Fibroblast of lung (primary cell): ENCODE measurements at places on chromosomes 6 and 20. TPM values are rescaled to one million over a fixed set of nuclear protein-coding genes. Genes with fewer than 3 reads are reported as not detected.

The EDN3 gene
- total RNA-seq = not detected in 2 replicates

The NRN1 gene
- total RNA-seq = under 0.01 TPM in 1 of 2 replicates, not detected in the other

The VSX1 gene
- not detected in 2 replicates for total RNA-seq

DNA sequence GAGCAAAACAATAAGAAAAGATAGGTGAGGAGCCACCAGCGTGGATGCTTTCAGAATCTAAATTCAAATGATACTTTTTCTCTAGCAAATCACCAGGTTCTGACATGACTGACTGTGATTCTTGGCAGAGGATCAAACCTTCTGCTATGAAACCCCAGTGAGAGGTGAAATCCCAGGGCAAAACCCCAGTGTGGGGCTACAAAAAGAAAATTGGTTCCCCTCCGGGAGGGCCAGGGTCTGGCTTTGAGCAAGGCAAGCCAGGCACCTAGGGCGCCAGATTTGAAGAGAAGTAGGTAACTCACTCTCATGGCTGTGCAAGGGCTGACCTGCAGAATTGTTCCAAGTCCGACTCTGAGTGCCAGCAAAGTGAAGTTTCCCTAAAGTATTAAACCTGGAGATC lies 20.2 kb upstream of the RALGAPA2 start:
- no peak for DNase-seq

GRCh38 chr20:43404878-43405277 lies 52.8 kb upstream of the SRSF6 start:
- DNase-seq = no peak

DNA sequence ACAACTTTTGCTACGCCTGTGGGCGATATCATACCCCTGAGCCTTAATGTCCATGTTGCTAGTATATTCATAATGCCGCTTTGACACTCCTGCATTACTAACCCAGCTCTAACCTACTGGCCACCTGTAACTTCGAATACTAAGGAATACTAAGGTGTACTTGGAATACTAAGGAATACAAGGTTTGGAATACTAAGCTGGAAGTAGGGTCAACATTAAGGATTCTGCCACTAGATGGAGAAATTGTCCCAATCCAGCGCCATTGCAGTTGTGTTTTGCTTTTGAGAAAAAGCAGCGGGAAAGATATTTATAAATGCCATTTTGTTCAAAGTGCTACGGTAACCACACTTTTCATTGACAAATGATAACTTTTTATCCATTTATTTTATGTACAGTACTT lies 10.7 kb downstream of the TBXT start:
- no peak for DNase-seq

DNA sequence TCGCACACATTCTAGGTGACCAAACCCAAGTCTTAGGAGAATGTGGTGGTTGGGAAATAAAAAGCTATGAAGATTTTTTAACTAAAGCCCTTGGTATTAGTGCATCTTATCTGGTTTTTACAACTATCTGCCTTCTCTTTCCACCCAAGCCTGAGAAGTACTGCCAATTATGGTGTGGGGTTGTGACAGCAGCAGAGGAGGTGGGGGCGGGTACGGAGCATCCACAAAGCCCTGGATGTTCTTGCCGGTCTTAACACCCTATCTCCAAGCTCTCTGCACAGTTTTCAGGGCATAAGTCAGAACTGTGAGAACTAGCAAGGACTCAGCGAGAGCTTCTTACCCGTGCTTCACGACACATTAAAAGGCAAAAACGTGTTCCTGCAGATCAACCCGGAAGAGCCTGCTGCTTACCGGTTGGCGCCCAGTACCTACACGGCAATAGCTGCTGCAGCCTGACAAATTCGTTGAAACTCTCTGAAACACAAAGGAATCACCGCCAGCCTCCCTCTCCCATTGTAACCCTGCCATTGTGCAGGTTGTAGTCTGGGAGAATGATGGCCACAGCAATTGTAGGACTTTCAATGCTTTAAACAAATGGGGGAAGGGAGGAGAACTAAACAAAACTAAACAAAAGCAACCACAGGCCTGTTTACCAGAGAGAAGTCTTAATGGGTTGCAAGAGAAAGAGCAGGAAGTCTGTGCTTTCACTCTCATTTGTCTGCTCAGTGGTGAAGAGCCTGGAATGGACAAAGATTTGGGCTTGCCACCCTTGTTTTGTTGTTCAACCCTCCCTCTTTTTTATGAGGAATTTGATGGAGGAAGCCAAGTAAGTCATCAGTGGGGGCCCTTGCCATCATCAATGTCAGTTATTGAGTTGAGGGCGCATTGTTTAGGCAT lies 461.0 kb upstream of the JARID2 start:
- no peak for DNase-seq

DNA sequence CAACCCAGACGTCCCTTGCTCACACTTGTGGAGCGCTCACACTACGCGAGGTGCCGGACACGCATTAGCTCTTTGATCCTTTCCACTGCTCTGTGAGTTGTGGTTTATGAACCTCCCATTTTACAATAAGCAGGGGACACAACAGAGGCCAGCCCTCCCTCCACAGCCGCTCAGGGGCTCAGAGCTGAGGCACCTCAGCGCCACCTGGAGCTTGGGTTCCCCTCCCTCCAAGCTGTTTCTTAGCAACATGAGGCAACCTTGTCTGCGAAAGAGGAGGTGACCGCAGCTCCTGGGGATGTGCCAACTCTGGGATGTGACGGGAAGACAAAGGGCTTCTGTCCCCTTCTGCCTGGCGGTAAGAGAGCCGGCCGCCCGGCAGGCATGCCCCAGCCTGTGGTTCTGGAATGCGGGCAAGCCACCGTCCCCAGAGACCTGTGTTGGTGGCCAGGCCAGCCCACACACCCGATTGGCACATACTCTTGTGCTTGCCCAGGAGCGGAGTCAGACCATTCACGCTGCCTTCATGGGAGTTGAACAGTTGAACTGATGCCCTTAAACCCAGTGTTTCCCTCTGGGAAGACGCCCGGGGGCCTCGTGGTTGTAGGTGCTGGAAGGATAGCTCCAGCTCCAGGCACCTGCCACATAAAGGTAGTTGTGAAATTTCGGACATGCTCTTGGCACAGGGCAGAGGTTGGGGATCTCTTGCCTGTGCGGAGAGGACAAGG lies 44.5 kb downstream of the RBM38 start:
- DNase-seq = peak; percentile 60

The BMP5 gene
- total RNA-seq = 1.0 and 1.5 TPM in 2 replicates

DNA sequence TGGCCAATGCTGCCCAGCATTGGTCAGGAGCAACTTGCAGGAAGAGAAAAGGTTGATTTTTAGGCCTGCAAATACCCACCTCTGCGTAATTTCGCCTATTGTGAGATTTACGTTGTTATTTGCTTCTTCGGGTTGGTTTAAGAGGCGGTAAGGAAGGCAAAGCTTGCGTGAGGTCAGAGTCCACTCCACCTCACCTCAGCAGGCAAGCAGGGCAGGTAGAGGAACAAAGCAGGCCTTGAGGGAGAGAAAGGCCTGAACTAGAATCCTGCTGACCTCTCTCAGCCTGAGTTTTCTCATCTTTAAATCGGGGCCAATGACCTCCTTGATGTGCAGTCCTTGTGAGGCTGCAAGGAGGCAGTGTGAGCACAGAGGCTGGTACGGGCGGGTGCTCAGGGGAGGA lies 239.1 kb downstream of the CDC5L start:
- DNase-seq = no peak

DNA sequence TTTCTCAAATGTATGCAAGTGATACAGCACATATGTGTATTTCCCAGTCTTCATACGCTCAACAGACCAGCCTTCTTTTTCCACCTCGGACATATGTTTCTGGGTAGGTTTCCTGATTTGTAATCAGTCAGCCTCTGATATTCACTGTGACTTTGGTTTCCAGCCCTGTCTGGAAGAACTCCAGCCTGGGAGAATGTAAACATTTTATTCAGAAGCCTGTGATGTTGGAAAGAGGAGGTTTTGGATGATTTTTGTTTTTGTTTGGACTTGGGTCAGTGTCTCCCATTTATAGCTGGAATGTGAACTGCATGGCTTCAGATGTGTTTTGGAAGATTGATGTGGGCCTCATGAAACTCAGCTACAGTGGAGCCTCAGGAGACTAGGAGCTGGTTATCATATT lies 172.2 kb upstream of the CENPW start:
- peak; percentile 40 for DNase-seq

DNA sequence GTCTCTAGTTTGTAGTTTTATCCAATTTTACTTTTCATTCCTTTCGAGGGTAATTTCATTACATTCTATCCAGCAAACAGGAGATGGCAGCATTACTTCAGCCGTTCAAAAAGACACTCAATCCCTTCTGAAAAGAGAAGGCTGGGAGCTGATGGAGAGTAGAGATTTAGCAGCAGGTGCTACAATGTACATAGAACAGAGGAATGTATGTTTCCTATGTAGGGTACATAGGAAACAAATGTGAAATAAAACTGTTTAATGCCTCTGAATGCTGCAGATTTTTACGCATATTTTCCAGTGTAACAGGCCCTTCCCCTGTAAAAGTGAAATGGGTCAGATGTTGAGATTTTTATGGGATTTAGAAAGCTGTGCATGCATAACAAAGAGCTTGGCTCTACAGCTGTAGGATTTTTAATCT lies 16.0 kb downstream of the RPS12 start:
- peak; percentile 25 for DNase-seq

- DNase-seq = no peak
These were observed 203.8 kb downstream of the TAF4 start for GRCh38 chr20:61861858-61862257.

The CRISP2 gene
- not detected in 2 replicates for total RNA-seq

GRCh38 chr6:62272114-62272513 lies 13.9 kb downstream of the KHDRBS2 start:
- no peak for DNase-seq

GRCh38 chr6:137678451-137678850 lies 184.3 kb upstream of the OLIG3 start:
- no peak for DNase-seq

DNA sequence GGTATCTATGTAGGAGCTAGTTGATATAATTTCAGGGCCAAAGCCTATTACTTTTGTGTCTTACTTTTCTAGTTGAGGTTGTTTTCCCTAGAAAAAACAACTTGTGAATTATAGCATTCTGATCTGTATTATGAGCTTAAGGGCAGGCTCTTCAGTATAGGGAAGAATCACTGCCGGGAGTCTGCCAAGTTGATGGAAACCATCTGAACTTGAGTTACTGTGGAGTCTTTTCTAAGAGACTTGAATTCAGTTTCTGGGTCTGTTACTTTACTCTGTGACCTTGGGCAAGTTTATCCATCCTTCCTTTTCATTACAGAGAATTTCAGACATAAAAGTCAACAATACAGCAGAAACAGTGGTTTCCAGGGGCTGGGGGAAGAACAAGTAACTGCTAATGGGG lies 2.1 kb upstream of the CASS4 start:
- DNase-seq = no peak

DNA sequence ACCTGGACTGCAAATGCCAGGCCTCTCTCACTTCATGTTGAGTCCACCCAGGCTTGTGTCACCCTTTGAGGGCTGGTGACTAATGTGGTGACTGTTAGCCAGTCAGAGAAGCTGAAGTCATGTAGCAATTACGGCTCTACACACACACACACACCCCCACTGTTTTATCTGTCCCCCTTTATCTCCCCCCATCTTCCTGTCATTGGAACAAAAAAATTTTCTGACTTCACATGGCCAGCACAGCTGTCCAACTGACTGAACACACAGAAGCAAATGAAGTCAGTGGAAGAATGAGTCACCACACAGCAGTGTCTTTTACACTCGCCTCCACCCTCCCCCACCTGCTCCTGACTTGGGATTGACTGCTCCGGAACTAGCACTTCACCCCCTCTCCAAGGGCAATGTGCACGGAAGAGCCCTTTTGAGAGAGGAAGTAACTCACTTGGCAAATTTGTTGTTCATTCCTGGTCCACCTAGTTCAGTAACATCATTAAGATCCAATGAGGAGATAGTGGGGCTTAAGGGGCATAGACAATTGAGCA lies 198.0 kb downstream of the RNF144B start:
- DNase-seq = peak; percentile 66

- peak; percentile 11 for DNase-seq
These were observed 120.8 kb downstream of the MAFB start for GRCh38 chr20:40568200-40568599.

- DNase-seq = no peak
These were observed 228.5 kb downstream of the ERMARD start for GRCh38 chr6:169979873-169980432.

GRCh38 chr20:17059465-17059864 lies 167.4 kb upstream of the PCSK2 start:
- DNase-seq = no peak

- peak; percentile 65 for DNase-seq
These were observed 796 bp downstream of the SENP6 start for GRCh38 chr6:75602246-75603105.

The FAM184A gene
- 1.3 and 1.7 TPM in 2 replicates for total RNA-seq

GRCh38 chr6:161434921-161435747 lies 161.3 kb upstream of the AGPAT4 start:
- DNase-seq = peak; percentile 95

GRCh38 chr6:167849846-167850459 lies 23.2 kb downstream of the AFDN start:
- no peak for DNase-seq

GRCh38 chr6:118945217-118945616 lies 10.3 kb upstream of the MCM9 start:
- no peak for DNase-seq

- peak; percentile 99 for DNase-seq
These were observed 310.7 kb downstream of the EYA4 start for GRCh38 chr6:133551847-133552341.

GRCh38 chr6:33820243-33820642 lies 16.4 kb upstream of the MLN start:
- DNase-seq = no peak

DNA sequence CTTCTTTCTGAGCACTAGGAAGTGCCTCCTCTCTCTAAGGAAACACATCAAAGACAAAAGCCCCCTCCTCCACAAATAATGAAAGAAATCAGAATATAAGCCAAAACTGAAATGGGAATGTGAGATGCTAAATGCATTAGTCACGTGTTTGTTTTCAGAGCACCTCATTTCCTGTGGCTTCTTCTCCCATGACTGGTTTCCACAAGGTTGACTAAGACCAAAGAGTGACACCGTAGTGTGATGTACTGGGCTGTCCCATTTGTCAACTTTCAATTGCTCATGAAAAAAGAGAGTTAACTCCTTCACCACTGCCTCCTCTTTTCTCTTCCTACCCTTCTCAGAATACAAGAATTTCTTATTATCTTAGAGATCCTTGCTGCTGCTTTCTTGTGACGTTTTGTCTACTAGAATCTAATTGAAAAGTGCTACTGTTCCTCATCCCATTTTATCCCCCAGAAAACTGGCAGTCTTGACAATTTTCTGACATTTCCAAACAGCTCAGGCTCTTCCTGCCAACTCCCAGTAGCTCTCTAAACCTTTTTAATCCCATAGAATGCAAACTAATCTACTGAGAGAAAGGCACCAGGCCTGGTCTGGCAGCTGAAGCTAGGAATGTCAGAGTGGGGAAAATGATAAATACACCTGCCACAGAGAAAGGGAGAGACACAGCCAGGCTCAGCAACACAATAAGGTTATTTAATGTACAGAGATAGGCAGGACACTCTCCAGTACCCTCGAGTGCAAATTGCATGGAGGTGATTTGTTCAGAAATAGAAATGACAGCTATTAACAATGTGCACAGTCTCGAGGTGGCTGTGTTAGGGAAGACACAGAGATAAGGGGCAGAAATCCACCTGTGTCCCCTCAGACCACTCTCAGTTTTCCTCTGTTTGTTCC lies 671.7 kb upstream of the NRSN1 start:
- peak; percentile 75 for DNase-seq
